Omental fat pad (tissue), 4 donors: ENCODE measurements at places on chromosomes 3 and 15. TPM values are rescaled to one million over a fixed set of nuclear protein-coding genes. Genes with fewer than 3 reads are reported as not detected.

DNA sequence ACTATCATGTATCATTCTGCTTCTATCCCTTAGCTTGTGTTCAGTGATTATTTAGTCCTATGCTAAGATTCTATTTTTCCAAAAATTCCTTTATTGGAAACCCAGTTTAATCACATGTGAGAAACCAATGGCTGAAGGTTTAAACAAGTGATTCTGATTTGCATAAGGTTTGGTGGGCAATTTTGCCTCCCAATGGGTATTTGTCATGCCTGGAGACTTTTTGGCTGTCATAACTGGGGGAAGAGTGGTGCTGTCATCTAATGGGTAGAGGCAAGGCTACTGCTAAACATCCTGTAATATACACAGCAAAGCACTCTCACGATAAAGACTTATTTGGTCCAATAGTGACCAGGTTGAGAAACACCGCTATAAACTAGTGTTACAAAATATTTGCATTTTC, 148.7 kb downstream of the ALCAM start:
- no peak for DNase-seq

The SLC22A13 gene
- 0.94 TPM for total RNA-seq

GRCh38 chr15:39400821-39401550, 179.9 kb upstream of the THBS1 start:
- DNase-seq = no peak

The ERICH6 gene
- total RNA-seq = not detected

GRCh38 chr3:197003461-197004385, 25.9 kb downstream of the MELTF start:
- DNase-seq = no peak
